ENCODE measurements at places on chromosomes 5 and 9. TPM values are rescaled to one million over a fixed set of nuclear protein-coding genes. Genes with fewer than 3 reads are reported as not detected.

DRD1 gene
- not detected for total RNA-seq

CMBL gene
- 11.3 TPM for total RNA-seq

LCN15 gene
- total RNA-seq = not detected

PCDHB14 gene
- 7.4 TPM for total RNA-seq

MYORG gene
- 0.03 TPM for total RNA-seq

Measured in neural progenitor cell (in vitro differentiated cells).